Stimulated activated CD4-positive, alpha-beta T cell treated with anti-CD3 and anti-CD28 coated beads, TNF-alpha, amount 100 ng/mL, for 24 hours (primary cell): ENCODE measurements at places on chromosomes 1 and 21.

DNA sequence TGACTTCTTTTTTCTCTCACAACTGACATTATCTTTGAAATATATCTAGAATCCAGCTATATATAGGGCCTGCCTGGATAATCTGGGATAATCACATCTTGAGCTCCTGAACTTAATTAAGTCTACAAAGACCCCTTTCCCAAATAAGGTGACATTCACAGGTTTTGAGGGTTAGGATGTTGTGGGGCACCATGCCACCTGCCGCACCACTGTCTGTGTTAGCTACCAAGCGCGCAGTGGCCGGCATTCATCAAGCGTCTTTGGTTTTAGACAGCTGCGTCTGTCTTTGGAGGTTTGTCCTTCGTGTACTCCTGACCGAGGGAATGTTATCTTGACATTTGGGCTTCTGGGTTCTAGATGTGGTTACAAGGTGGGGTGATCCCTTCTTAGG lies 7.5 kb downstream of the TRAPPC10 start:
- no peak for DNase-seq

- no peak for DNase-seq
These were observed 14.1 kb downstream of the PKN2 start for GRCh38 chr1:88698140-88698539.

DNA sequence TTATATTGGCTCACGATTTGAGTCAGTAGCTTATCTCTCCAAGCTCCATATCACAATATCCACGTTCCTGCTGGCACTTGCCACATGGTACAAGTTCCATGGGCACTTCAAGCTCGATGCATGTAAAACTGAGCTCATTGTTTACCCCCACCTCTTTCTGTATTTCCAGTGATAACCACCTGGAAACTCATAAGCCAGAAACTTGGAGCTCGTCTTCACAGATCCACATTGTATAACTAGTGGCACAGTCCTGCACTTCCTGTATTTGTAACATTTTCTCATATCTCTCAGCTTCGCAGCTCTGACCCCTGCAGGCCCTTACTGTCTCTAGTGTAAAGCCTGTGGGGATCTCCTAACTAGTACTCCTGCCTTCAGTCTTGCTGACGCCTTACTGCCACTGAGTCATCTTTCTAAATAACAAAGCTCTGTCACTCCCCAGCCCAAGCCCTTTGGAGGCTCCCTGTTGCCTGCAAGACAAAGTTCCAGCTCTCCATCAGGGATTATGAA lies 6.5 kb upstream of the C2CD4D start:
- DNase-seq: no peak

DNA sequence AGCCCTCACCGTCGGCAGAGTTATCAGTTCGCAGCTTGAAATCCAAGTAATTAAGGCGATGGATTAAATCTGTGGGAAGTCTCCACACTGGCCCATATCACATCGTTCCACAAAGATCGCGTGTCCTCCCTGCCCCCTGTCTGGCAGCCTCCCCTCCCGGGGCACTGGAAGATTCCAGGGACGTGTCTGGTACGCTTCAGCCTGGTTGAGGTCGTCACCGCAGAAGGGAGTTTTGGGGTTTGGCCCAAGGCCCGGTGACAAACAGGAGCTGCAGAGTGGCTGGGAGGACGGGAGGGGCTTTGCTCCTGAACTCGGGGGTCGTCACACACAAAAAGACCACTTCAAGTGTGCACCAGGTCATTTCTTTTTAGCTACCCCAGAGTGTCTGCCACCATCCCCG lies 51.1 kb downstream of the PRDM16 start:
- no peak for DNase-seq

- DNase-seq: no peak
These were observed 24.4 kb downstream of the ALG14 start for GRCh38 chr1:95048317-95048716.

GRCh38 chr21:32467291-32467690 lies 54.8 kb downstream of the EVA1C start:
- DNase-seq: no peak

DNA sequence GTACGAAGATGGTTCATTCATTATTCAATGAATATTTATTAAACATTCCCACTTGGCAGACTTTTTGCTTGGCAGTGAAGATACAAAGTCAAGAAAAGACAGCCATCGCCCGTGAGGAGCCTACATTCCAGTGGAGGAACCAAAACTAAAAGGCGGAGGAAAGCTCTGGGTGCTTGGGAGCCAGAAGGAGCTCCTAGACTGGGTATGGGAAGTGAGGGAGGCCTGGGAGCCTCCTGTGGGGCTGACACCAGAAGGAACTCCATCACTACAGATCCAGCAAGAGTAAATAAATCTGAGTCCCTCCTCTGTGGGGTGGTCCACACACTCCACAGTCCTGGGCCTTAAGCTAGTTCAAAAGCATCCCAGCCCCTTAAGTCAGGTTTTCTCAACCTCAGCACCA lies 14.9 kb downstream of the RNASEL start:
- no peak for DNase-seq

DNA sequence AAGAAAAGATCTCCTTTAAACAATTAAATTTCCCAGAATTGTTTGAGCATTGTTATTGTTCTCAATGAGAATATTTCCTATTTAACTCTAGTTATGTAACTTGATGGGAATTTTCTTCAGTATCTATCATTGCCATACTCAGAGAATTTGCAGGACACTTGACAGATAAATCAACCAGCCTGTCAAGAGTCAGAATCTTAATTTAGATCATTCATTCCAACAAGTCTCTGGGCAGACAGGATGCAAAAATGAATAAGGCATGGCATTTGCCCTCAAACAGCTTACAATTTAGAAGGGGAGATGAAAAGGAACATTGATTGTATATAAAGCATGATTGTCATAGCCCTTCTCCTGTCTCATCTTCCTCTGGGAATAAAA lies 7.3 kb upstream of the DISC1 start:
- no peak for DNase-seq
